ENCODE measurements at places on chromosomes 3 and 15.

DNA sequence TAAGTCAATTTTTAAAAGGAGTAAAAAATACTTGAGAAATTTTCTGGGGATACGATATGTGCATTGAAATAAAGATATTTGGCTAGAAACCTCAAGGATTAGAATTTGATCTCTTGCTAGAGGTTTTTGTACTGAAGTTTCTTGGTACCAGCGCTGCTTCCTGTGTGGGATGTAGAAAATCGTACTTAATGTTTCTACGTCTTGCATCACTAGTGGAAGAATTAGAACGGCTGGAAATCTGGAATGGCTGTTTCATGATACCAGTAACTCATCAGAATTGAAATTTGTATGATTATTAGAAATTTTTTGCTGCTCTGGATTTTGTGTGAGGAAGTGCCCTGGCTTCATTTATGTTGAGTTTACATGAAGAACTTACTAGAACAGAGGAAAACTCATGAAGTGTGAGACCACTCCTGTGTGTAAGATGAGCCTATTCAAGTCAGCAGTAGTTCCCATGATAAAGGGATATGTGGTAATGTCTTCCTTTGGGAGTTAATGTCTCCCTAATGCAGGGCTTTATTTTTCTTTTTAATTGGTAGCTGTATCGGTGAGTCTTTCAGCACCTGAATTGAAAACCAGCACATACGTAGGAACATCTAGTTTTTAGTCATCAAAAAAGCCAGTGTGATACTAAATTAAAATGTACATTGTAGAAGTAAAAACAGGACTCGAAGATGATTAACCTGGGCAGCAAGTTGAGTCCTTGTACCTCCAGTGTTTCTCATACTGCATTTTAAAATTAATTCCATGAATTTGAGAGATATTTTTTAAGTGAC lies 3.2 kb downstream of the KBTBD8 start:
- no peak for DNase-seq

- no peak for DNase-seq
Observed at GRCh38 chr15:57284535-57284934, 91.8 kb upstream of the CGNL1 start.

DNA sequence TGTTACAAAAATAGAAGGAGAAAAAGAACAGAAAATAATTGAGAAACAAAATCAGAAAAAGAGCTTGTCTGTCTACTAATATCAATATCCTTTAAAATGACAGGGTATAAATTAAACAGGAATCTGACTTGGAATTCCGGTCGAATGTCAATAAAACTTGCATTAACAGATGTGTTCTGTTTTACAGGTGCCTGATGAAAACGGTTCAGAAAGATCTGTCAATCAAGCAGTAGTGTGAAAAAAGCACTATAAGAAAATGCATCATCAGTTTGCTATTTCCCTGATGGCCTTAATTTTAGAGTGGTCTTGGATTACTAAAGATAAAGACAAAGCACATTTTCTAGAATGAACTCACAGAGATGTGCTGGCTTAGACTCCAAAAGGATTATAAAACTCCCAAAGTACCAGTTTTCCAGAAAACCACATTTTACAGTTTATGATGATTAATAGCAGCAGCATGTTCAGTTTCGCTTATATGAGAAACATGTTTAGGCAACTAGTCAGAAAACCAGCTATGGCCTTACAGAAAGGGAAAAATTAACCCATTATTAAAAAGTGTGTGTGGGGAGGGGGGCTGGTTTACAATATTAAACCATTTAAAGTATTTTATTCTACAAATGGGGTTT lies 8.2 kb upstream of the C3orf38 start:
- DNase-seq = no peak

DNA sequence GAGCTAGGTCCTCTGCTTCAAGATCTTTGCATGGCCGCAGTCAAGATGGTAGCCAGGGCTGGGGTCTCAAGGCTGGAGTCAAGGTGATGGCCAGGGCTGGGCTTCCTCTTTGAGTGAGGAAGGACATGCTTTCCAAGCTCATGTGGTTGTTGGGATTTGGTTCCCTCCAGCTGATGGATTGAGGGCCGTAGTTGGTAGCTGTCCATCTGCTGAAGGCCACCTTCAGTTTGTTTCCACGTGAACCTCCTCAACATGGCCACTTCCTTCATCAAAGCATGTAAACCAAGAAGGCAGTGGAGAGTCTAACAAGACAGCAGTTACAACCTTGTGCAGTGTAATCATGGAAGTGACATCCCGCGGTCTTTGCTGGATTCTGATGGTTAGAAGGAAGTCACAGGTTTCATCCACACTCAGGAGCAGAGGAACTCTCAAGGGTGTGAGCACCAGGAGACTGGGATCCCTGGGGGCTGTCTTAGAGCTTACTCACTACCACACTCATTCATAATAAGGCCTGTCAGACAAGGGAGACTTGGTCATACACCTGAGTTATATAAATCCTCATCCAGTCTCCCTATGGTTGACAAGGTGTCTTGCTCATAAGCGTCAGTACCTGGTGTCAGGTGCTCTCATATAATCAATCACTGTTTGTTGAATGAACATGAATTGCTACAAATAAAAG lies 42.1 kb downstream of the ABHD5 start:
- no peak for DNase-seq

- DNase-seq = no peak
Observed at GRCh38 chr15:67944010-67944641, 104.3 kb upstream of the RNU6-1 start.

- no peak for DNase-seq
Observed at GRCh38 chr3:131363275-131363674, 18.3 kb upstream of the NUDT16 start.

DNA sequence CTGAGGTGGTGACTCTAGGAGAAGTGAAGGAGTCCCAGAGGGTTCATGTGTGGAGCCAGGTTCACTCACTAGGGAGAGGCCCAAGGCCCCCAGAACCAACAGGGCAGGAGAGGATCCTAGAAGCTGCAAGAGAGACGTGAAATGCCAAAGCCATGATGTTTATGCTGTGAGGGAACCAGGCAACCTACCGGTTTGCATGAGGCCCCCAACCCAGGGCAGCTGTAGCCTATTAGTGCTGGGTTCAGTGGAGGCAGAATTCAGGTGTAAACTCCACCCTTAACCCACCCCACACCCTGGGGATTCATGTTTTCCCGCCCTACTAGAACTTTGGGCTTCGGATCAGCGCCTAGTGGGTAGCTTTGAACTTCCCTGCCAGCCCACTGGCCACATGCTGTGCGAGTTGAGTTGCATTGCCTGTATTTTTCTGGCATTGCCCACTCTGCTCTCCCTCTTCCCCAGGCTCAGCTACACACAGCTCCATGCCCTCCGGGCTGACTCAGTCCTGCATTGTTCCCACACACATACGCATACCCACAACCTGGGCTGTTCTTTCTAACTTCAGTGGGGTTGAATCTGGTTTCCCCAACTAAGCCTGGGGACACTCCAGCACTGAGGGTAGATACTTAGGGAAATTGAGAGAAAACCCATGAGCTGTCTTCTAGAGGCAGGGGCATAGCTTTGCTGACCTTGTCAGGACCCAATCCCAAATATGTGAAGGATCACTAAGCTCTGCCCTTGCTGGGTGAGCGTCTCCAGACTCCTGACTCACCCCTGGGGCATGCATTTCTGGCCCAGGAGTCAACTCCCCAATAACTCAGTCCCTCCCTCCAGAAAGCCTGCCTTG lies 2.0 kb upstream of the ZBTB47 start:
- DNase-seq = no peak

- DNase-seq = peak; percentile 98
Observed at GRCh38 chr15:64893481-64894394, 18.0 kb upstream of the ANKDD1A start.

- no peak for DNase-seq
Observed at GRCh38 chr3:172341482-172342059, 106.7 kb downstream of the GHSR start.

DNA sequence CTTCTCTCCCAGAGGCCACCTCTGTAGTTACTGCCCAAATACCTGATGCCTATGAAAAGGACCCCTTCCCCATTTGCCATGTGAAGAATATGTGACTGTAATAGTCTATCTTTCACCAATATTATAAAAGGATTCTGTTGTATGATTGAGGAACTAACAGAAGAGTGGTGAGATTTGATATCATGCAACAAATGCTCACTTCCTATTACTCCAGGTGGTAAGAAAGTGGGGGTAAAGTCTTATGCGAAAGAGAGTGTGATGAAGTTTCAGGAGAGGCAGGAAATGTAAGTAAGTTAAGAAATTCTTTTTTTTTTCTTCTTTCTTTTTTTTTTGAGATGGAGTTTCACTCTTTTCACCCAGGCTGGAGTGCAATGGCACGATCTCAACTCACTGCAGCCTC lies 24.4 kb upstream of the RAP2B start:
- no peak for DNase-seq

DNA sequence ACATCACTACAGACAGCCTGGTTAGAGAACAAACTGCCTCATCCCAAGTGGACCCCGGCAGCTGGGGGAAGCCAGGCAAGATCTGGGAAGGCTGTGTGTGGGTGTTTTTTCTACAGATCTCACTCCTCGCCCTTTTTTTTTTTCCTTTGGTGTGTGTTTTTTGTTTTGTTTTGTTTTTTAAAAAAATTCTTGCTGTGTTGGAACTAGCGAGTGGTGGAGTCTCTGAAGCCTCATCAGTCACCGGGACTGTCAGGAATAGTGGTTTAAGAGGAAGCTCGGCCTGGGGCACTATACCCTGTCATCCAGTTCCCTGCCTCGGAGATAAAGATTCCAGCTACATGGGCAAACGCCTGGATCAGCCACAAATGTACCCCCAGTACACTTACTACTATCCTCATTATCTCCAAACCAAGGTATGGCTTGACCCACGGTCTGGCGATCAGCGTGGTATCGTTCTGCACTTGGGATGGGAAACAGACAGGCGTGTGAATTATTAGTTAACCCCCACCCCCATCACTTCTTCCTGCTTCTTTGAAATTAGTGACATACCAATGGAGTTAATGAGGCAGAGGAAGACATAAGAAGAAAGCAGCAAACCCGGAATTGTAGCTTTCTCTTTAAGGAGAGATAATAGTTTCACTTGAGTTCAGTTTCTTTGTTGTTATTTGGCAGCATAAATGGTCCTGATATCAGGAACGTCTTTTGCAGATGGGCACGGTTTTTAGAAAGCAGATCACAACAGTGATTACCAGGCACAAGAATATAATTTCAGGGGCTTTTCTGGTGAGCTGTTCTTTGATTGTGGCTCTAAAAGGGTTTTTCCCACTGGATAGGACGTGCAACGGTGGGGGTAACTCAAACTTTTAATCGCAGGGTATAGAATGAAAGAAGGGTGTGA lies 722 bp downstream of the RBMS3 start:
- no peak for DNase-seq

DNA sequence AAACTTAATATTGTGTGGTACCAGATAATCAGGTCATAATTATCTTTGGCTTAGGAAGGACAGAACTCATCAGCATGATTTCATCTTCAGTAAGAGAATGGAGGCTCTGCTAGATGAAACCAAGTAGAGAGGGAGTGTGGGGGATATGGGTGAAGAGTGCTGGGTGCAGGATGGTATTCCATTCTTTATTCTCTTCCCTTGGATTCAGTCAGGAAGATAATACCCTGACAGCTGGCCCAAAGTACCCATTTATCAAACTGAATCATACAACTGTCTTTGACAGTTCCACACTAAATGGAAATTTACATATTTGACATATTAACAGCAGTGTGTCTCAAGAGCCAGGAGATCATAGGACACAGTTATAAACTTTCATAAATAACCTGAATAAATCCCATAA lies 44.7 kb downstream of the GOLIM4 start:
- no peak for DNase-seq

GRCh38 chr15:63601026-63601703 lies 4.0 kb downstream of the FBXL22 start:
- DNase-seq = no peak

- DNase-seq = no peak
Observed at GRCh38 chr3:184656829-184657681, 54.8 kb downstream of the MAGEF1 start.

All from CD4-positive, alpha-beta T cell treated with Interleukin-15 for 1 hour (primary cell).